CD4-positive, alpha-beta memory T cell (primary cell): ENCODE measurements at places on chromosomes 3 and 15.
A peak's percentile ranks its signal among the peaks of the same experiment; 100 is the strongest.

- DNase-seq = no peak
Measured at GRCh38 chr3:152937234-152937633, 102.3 kb downstream of the P2RY1 start.

- DNase-seq = no peak
Measured at GRCh38 chr15:66706225-66706732, 4.2 kb downstream of the SMAD6 start.

GRCh38 chr15:51135276-51135675 lies 40.6 kb upstream of the TNFAIP8L3 start:
- no peak for DNase-seq

- peak; percentile 56 for DNase-seq
Measured at GRCh38 chr3:133663569-133664313, 2.0 kb upstream of the TOPBP1 start.

DNA sequence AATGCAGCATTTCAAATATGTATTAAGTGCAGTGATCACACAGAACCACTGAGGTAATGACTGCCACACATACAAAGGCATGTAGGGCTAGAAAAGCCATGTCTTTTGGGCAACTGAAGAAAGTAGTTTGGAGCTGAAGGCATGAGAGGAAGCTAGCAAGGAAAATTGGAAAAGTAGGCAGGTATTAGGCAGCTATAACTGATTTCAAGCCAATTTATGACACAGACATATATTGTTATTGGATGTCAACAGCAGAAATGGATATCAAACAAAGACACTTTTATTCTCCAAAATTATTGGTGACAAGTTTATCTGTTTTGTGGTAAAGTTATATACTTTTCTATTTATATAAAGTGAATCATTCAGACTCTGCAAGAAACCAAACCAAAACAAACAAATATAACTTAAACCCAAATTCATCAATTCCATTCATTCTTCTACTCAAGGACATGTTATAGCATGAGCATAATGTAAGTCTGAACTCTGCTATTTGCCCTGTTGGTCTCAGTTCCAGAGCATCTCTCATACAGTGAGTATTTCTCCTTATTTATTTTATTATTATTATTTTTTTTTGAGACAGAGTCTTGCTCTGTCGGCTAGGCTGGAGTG lies 307.4 kb upstream of the COL8A1 start:
- DNase-seq = no peak

DNA sequence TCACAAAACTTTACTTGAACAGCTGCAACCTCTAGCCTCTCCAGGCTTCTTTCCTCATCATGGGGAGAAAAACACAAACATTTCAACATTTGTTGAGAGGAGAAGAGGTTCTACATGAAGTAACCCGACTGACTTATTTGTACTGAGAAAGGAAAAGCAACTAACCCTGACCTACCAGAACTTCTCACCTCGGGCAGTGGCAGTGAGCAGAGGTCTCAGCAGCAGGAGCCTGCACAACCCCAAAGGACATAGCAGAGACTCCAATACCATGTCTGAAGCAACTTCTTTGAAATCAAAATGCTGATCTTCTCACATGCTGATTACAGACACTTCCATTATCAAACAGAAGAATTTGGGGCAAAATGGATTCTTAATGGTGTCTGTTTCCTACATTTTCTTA lies 1085.6 kb upstream of the CFAP20DC start:
- no peak for DNase-seq

DNA sequence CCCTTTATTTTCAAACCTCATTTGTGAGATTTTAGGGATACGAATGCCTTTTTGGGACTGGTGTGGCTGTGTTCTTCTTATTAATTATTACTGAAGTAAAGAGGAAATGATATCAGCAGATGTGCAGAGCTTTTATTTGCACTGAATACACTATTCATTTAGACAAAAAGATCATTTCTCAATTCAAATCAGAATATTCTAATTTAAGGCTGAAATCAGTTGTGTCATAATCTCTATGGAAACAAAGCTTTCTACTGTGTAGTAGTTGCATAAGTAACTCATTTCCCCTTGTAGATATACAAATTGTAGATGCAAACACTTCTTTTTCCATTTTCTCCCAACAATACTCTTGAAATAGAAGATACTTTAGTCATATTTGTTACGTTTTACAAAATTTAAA lies 56.0 kb downstream of the PDE8A start:
- DNase-seq = no peak

- no peak for DNase-seq
Measured at GRCh38 chr3:109910772-109911171, 573.4 kb upstream of the DPPA4 start.

DNA sequence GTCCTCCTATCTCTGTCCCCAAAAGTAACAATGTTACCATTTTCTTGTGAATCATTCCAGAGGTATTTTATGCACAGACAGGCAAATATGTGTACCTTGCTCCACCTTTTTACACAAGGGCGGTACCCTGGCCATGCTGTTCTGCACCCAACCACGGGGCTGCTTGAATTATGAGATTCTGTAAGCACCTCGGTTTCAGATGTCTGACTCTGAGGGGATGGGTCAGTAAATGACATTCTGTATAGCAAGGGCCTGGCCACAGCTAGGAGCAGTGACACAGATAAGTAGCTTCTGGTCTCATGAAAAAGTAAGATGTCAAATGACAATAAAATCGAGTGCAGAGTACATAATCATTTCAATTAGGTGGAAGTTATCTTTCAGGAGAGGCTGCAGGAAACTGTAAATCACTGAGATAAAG lies 30.4 kb upstream of the FLNB start:
- no peak for DNase-seq

DNA sequence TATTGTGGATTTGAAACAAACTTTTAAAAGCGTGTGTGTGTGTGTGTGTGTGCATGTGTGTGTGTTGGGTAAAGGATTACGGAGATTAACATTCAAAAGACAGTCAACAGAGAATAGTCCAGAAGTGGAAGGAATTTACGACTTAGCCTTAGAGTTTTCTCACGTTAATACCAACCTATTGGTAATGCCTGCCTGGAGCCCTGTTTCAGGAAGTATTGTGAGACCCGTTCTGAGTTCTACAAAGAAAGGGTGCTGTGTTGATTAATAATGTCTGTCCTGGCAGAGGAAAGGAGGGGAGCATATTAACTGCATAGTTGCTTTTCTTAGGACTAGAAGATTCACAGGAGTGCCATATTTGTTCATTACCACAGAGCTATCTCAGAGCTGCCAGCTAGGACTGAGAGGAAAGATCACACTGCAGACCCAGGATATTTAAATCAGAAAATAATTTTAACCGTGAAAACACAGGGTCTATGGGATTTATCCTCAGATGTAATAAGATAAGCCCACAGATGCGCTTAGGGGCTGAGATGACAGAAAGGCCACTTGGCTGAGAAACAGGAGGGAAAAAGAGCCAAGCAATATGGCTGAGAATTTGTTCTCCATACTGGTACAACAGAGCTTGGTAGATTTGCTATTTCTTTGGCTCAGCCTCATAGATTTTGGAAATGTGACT lies 40.5 kb upstream of the FRMD4B start:
- DNase-seq = no peak

DNA sequence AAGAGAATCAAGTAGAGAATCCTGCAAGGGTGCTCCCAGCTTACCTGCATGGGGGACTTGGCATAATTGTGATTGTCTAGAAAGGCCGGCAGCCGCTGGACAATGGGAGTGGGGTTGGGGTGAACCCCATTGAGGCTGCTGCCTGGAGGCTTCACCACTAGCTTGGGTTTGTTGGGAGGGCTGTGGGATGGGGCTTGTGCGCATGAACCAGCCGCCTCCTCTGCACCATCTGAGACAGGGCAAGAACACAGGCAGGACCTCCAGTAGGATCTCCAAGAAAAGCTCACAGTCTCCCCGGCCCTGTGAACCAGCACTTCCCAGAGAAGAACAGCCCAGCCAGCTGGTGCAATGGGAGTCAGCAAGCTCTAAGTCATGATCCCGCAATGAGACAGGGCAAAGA lies 39.8 kb downstream of the SEMA3G start:
- DNase-seq = peak; percentile 20

- DNase-seq = no peak
Measured at GRCh38 chr3:123292321-123293310, 90.9 kb downstream of the SEC22A start.

GRCh38 chr3:149653564-149653963 lies 4.3 kb downstream of the WWTR1 start:
- no peak for DNase-seq

GRCh38 chr3:187318819-187319616 lies 27.5 kb upstream of the MASP1 start:
- DNase-seq = peak; percentile 52
